ENCODE measurements at places on chromosomes 1 and 21.
A peak's percentile ranks its signal among the peaks of the same experiment; 100 is the strongest.

GRCh38 chr1:33221385-33221758, 34.9 kb upstream of the ZNF362 start:
- no peak for DNase-seq
- no peaks in the 10 kb centered on the region for H3K27me3 ChIP-seq
- no peak overlapping the region for H3K4me3 ChIP-seq
- no peaks in the 10 kb centered on the region for H3K36me3 ChIP-seq
- no peak overlapping the region for H3K27ac ChIP-seq
- H3K4me1 ChIP-seq, result no peaks in the 10 kb centered on the region

DNA sequence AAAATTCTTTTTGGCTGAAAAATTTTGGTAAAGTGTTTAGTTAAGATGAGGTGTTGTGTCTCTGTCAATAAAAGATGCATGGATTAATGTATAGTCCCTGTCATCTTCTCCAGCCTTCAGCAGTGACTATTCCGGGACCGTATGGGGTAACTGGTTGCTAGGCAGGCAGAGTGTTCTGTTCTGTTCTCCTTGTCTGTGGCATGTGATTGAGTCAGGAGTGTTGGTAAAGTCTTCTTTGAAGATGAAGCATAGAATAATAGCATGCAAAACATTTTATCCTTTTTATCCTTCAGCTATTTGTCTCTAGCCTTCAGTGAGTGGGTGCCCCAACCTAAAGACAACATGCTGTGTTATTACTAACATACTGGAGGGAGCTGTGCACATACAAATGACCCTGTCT, 74.6 kb downstream of the RGL1 start:
- H3K4me1 ChIP-seq, result peaks cover 45% of the 10 kb centered on the region
- no peaks in the 10 kb centered on the region for H3K27me3 ChIP-seq
- H3K27ac ChIP-seq, result no peak overlapping the region
- peaks cover 8% of the 10 kb centered on the region for H3K36me3 ChIP-seq
- H3K4me3 ChIP-seq, result no peak overlapping the region

GRCh38 chr1:2821966-2822620, 20.6 kb upstream of the TTC34 start:
- H3K4me3 ChIP-seq, result no peak overlapping the region
- DNase-seq, result no peak
- H3K27ac ChIP-seq, result no peak overlapping the region
- no peaks in the 10 kb centered on the region for H3K4me1 ChIP-seq
- H3K27me3 ChIP-seq, result peaks cover 15% of the 10 kb centered on the region

DNA sequence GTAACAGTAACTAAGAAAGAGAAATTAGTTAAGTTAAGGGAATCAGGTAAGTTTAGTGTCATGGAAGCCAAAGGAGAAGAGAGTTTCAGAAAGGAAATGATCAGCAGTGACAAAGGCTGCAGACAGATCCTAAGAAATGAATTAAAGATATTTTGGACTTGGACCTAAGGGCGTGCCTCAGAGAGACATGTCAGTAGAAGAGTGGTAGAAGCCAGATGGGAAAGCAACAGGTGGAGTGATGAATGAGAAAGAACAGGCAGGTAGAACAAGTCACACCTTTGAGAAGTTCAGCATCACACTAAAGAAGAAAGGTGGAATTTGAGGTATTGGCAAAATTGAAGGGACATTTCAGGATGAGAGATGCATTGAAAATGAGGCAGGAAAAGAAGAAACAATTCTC, 1.4 kb upstream of the C4BPA start:
- H3K27me3 ChIP-seq, result no peaks in the 10 kb centered on the region
- no peak for DNase-seq
- H3K4me1 ChIP-seq, result no peaks in the 10 kb centered on the region
- H3K36me3 ChIP-seq, result no peaks in the 10 kb centered on the region
- no peak overlapping the region for H3K27ac ChIP-seq
- H3K4me3 ChIP-seq, result no peak overlapping the region

DNA sequence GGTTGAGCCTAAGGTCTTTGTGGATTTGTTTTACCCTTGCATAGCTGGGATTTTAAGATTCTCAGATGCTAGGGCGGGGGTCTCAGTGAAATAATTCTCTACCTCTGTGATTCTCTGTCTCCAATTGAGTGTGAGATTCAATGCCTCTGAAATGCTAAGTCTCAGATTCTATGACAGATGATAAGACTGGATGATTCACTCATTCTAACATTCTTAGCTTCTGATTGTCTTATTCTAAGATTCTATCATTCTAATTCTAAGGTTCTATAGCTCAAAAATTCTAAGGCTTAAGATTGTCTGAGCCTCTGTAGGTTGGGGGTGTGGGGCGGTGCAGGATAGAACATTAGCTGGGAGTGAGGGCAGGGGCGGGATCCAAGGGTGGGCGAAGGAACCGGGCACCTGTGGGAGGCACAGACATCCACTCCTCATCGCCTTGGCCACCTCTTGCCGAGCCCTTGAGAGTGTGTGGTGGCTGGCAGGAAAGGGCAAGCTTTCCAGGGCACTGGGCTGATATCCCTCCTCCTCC, 29.5 kb downstream of the ADGRB2 start:
- H3K4me3 ChIP-seq, result no peak overlapping the region
- no peak overlapping the region for H3K27ac ChIP-seq
- H3K27me3 ChIP-seq, result no peaks in the 10 kb centered on the region
- DNase-seq, result no peak
- no peaks in the 10 kb centered on the region for H3K4me1 ChIP-seq

- H3K4me3 ChIP-seq, result no peak overlapping the region
- DNase-seq, result peak; percentile 74
- H3K27ac ChIP-seq, result peak overlapping the region; percentile 93
- no peaks in the 10 kb centered on the region for H3K4me1 ChIP-seq
- H3K27me3 ChIP-seq, result no peaks in the 10 kb centered on the region
Measured at GRCh38 chr21:46054451-46054881, 43.4 kb upstream of the COL6A2 start.

- DNase-seq, result no peak
- no peaks in the 10 kb centered on the region for H3K27me3 ChIP-seq
- no peaks in the 10 kb centered on the region for H3K36me3 ChIP-seq
- no peak overlapping the region for H3K4me3 ChIP-seq
Measured at GRCh38 chr1:201883266-201883665, 5.4 kb upstream of the SHISA4 start.
